Uterine smooth muscle cell (primary cell): ENCODE measurements at places on chromosomes 5 and 9. TPM values are rescaled to one million over a fixed set of nuclear protein-coding genes. Genes with fewer than 3 reads are reported as not detected.

Gene IFNK
- 0.12 TPM in 1 of 2 replicates, not detected in the other for total RNA-seq

Gene FRRS1L
- total RNA-seq = 0.22 and 2.5 TPM in 2 replicates

Gene SLC28A3
- total RNA-seq = 0.44 and 0.62 TPM in 2 replicates

Gene C9
- 0.55 and 1.1 TPM in 2 replicates for total RNA-seq

Gene IFNB1
- total RNA-seq = not detected in 2 replicates

Gene PCDHGC5
- total RNA-seq = 2.3 and 2.9 TPM in 2 replicates

Gene PTGES2
- total RNA-seq = 55.0 and 82.1 TPM in 2 replicates

Gene BTF3
- total RNA-seq = 184 and 190 TPM in 2 replicates

Gene NHP2
- total RNA-seq = 151 and 200 TPM in 2 replicates

Gene TNFSF15
- total RNA-seq = 3.0 and 3.4 TPM in 2 replicates

Gene PDE4D
- 25.6 and 36.6 TPM in 2 replicates for total RNA-seq

Gene PRRX2
- 2.0 and 3.8 TPM in 2 replicates for total RNA-seq

Gene LCN9
- not detected in 2 replicates for total RNA-seq

Gene PCDHGB7
- 6.0 and 7.4 TPM in 2 replicates for total RNA-seq

Gene S100Z
- not detected in 2 replicates for total RNA-seq

Gene OLFM1
- total RNA-seq = 2.7 and 4.0 TPM in 2 replicates

Gene FOXD4
- 0.62 TPM in 1 of 2 replicates, not detected in the other for total RNA-seq

Gene ZBTB34
- 5.5 and 5.7 TPM in 2 replicates for total RNA-seq

Gene SYNPO
- 0.50 and 0.89 TPM in 2 replicates for total RNA-seq

Gene SNX2
- total RNA-seq = 76.9 and 92.7 TPM in 2 replicates

Gene ANKRD18A
- not detected in 2 replicates for total RNA-seq

Gene MYOZ3
- 0.22 TPM in 1 of 2 replicates, not detected in the other for total RNA-seq

Gene PAM
- total RNA-seq = 313 and 628 TPM in 2 replicates

Gene IRX1
- not detected in 2 replicates for total RNA-seq

Gene SLIT3
- 0.33 and 2.5 TPM in 2 replicates for total RNA-seq
